IPS DF 19.7 (cell line): ENCODE measurements at places on chromosomes 12 and 14.

- no peak for DNase-seq
Measured at GRCh38 chr12:68573406-68573805, 37.3 kb upstream of the RAP1B start.

- DNase-seq, result no peak
Measured at GRCh38 chr12:114858388-114859146, 174.6 kb upstream of the TBX3 start.

DNA sequence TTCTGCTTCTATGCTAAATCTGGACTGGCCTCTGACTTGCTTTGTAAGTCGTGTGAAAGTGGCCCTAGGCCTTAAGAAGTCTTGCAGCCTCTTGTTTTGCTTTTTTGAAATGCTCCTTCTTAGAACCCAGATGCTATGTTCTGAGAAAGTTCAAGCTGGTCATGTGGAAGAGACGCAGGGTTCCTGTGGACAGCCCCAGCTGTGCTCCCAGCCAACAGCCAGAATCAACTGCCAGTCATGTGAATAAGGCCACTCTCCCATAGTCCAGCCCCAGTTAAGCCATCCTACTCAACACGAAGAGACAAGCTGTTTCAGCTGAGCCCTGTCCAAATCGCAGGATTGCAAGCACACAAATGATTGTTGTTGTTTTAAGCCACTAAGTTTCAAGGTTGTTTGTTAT lies 37.3 kb upstream of the TBPL2 start:
- no peak for DNase-seq

DNA sequence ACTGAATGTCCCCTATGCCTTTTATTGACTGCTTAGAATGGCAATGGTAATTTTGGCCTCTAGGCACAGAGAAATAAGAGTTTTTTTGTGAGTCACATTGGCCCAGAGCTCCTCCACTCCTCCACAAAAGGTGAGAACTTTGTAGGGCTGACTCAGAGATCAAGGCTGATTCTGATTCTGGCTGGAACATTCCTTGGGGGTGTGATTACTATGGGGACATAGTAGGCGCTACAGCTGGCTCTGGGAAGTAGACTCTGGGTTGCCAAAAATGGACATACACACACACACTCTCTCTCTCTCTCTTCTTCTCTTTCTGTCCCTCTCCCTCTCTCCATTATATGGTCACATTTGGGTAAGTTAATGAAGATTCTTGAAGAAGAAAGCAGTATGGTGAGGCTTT lies 174.6 kb upstream of the DDHD1 start:
- no peak for DNase-seq

GRCh38 chr14:53368066-53368465 lies 214.9 kb upstream of the DDHD1 start:
- DNase-seq, result no peak

DNA sequence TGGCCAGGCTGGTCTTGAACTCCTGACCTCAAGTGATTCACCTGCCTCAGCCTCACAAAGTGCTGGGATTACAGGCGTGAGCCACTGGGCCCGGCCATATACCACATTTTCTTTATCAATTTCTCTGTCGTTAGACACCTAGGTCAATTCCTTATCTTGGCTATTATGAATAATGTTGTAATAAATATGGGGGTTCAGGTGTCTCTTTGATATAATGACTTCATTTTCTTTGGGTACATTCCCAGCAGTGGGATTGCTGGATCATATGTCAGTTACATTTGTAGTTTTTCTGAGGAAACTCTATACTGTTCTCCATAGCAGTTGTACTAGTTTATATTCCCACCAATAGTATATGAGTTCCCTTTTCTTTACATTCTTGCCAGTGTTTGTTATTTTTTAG lies 67.8 kb upstream of the DDHD1 start:
- no peak for DNase-seq

- no peak for DNase-seq
Measured at GRCh38 chr12:12718853-12719252, 1.7 kb downstream of the CDKN1B start.

GRCh38 chr14:104155513-104155912 lies 17.1 kb downstream of the KIF26A start:
- DNase-seq, result no peak

- no peak for DNase-seq
Measured at GRCh38 chr14:75531660-75532317, 9.5 kb downstream of the BATF start.

DNA sequence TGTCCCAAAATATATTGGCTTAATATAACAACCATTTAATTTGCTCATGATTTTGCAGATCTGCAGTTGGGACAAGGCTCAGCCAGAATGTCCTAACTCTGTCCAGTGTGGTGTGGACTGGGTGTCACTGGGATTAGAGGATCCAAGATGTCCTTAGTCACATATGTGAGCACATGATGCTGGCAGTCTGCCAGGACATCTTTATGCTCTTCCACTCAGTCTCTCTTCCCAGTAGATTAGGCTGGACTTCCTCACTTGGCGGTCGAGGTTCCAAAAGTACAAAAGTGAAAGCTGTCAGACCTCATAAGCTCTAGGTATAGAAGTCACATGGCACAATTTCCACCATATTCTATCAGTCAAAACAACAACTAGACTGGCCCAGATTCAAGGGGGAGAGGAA lies 167.9 kb upstream of the NTF3 start:
- no peak for DNase-seq

- DNase-seq, result no peak
Measured at GRCh38 chr12:49293056-49293956, 1.6 kb upstream of the PRPH start.

DNA sequence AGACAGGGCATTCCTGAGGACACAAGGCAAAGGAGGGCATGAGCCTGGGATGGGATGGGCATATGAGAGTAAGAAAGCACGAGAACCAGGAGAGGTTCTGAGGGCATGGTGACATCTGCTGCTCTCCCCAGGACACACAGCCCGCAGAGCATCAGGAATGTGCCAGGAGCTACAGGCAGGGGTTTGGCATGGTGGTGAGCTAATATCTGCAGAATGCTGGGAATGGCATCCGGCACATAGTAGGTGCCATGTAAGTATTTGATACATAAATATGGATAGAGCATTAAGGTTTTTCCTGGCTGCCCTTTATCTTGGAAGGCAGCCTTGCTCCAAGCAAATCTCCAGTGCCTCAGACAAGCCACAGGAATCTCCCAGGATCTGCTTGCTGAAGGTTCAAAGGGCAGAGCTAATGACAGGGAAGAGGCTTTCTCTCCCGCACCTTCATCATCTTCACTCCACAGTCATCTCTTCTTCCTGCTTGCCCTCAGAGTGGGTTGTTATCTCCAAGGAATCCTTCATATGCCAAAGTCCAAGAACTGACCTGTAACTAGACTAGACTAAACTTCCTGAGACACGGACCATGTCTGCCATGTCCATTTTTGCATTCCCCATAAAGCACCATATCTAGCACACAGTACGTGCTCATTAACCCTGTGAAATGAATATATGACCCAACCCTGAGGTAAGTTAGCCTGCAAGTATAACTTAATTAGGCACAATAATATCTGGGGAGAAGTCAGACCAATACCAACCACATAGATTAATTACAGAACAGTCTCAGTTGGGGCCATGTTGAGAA lies 62.0 kb upstream of the SCN8A start:
- DNase-seq, result no peak

GRCh38 chr12:14827043-14827442 lies 13.1 kb upstream of the SMCO3 start:
- DNase-seq, result no peak

GRCh38 chr14:73492670-73493069 lies 1.9 kb downstream of the RIOX1 start:
- DNase-seq, result no peak

- DNase-seq, result no peak
Measured at GRCh38 chr14:55760789-55761566, 181.0 kb downstream of the KTN1 start.

GRCh38 chr12:93460003-93460402 lies 7.3 kb upstream of the MRPL42 start:
- no peak for DNase-seq

- DNase-seq, result no peak
Measured at GRCh38 chr14:38342803-38343202, 86.9 kb upstream of the CLEC14A start.

- no peak for DNase-seq
Measured at GRCh38 chr12:107602446-107602845, 83.2 kb upstream of the PWP1 start.

- no peak for DNase-seq
Measured at GRCh38 chr14:92991536-92991935, 68.6 kb downstream of the CHGA start.

- DNase-seq, result no peak
Measured at GRCh38 chr12:97524812-97525211, 62.2 kb downstream of the RMST start.

DNA sequence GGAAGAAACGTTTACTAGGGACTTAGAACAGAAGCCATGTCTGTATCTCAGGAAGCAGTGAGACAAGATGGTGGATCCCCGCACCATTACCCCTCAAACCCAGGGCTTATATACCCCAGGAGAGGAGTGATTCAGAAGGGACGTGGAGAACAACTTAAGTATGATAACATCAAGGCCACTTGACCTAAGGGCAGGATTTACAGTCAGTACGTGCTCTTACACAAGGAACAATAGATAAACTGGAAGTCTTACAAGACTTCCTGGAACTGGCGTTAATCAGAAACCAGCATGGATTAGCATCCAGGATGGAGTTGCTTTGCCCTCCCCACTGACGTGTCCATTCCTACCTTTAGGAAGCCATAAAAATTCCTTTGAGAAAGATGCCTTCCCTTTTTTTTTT lies 8.6 kb upstream of the ETFBKMT start:
- no peak for DNase-seq

DNA sequence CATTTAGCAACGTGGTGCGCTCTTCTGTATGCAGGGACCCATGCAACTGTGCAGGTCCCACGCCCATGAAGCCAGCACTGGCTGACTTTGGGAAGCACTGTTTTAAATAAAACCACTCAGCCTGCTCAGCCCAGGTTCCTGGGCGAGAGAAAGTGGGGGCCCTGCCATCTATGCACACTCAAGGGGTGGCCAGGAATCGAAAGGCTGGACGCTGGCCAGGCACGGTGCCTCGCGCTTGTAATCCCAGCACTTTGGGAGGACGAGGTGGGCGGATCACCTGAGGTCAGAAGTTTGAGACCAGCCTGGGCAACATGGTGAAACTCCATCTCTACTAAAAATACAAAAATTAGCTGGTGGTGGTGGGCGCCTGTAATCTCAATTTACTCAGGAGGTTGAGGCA lies 179.9 kb upstream of the TBX3 start:
- DNase-seq, result no peak

GRCh38 chr12:97359021-97359690 lies 103.4 kb upstream of the RMST start:
- DNase-seq, result no peak

DNA sequence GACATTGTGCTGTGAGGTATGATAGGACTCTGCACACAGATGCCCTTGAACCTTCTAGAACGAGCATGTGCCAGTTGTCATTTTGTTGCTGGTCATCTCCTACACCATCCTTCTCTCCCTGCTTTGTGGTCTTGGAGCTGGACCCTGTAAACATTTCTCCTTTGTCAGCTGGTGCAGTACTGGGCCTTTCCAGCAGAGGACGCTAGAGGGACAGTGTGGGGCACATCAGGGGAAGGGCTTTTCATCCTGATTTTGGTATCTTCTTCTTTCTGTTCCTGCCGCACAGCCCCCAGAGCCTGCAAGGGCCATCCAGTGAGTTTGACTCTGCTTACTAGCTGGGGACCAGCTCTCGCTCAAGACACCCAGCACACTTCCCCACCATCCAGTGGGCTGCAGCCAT lies 484.6 kb downstream of the AACS start:
- no peak for DNase-seq

DNA sequence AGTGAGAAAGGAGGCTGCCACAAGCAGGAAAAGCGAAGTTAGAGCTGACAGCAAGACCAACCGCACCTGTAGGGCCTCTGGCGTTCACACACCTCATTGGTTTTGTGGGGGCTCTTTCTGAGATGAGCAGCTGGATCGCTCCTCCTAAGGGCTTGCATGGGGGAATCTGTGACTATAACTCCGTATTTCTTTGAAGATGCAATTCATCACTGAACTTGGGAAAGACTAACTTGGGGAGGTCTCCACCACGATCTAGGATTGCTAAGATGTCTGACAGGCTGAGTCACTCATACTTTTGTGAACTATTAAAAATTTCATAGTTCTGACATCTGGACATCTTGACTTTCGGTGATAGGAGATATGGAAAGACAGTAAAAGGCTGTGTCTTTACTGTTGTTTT lies 173.6 kb downstream of the ETV6 start:
- DNase-seq, result no peak

- DNase-seq, result no peak
Measured at GRCh38 chr12:13179211-13180074, 17.1 kb upstream of the EMP1 start.

- no peak for DNase-seq
Measured at GRCh38 chr12:51920046-51920445, 12.7 kb downstream of the ACVRL1 start.

DNA sequence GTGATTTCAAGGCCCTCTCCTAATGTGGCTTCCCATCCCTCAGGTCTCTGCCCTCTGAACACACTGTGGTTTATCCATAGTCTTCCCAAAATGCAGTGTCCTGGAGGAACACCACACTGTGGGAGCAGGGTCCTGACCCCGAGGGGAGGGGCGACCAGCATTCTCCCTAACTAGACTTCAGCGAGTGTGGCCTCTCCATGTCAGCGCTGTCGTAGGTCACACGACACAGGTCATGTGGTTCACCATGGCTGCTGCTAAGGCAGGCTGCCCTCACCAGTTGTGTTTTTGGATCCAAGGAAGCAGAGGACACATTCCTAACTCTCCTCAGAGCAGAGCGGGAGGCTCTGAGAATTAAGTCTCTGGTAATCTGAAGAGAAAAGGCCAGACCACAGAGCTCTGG lies 50.5 kb downstream of the SSH1 start:
- no peak for DNase-seq

- no peak for DNase-seq
Measured at GRCh38 chr14:102768223-102769048, 8.8 kb upstream of the TRAF3 start.

GRCh38 chr12:26090836-26091510 lies 33.9 kb downstream of the BHLHE41 start:
- DNase-seq, result no peak

GRCh38 chr12:132248453-132249167 lies 80.8 kb downstream of the GALNT9 start:
- no peak for DNase-seq

DNA sequence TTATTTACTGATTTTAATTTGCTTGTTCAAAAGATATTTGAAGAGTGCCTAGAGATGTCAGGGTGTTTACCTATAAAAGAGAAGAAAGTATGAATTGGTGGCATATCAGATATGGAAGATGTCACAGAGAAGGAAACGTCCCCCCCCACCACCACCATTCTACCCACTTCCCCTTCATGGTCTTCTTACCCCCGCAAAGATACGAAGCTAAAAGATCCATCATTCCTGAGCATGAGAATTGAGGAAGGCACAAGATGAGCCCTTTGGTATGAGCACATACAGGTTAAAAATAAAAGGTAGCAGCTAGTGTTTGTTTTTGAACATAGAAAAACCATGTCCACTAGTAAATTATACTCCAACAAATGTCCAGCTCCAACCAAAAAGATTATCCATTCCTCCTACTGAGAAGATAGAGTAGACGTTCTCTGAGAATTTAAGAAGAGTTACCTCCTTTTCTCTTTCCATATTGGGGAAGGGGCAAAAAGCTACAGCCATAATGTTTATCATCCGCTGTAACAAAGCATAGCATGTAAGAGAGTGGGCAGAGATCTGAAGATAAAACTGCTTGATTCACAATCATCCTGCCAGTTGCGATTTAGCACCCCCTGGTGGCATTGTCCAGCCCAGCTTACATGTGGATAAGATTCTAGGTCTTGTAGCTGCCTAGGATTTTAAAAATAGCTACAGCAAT lies 29.1 kb downstream of the NFYB start:
- peak; percentile 30 for DNase-seq
